CD4-positive, alpha-beta T cell treated with Interferon alpha-2 for 1 hour (primary cell): ENCODE measurements at places on chromosomes 7 and 10.

DNA sequence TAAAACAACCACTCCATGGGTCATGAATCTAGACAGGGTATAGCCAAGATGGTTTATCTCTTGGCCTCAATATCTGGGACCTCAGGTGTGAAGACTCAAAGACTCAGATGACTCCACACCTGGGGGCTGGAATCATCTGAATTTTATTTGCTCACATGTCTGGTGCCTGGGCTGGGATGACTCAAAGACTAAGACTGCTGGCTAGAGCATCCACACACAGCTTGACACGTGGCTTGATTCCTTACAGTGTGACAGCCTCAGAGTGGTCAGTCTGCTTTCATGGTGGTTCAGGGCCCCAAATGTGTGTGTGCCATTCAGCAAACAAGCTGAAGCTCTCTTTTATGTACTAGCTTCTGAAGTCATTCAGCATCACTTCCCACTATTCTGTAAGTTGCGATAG, 333.7 kb downstream of the RNLS start:
- DNase-seq: no peak

DNA sequence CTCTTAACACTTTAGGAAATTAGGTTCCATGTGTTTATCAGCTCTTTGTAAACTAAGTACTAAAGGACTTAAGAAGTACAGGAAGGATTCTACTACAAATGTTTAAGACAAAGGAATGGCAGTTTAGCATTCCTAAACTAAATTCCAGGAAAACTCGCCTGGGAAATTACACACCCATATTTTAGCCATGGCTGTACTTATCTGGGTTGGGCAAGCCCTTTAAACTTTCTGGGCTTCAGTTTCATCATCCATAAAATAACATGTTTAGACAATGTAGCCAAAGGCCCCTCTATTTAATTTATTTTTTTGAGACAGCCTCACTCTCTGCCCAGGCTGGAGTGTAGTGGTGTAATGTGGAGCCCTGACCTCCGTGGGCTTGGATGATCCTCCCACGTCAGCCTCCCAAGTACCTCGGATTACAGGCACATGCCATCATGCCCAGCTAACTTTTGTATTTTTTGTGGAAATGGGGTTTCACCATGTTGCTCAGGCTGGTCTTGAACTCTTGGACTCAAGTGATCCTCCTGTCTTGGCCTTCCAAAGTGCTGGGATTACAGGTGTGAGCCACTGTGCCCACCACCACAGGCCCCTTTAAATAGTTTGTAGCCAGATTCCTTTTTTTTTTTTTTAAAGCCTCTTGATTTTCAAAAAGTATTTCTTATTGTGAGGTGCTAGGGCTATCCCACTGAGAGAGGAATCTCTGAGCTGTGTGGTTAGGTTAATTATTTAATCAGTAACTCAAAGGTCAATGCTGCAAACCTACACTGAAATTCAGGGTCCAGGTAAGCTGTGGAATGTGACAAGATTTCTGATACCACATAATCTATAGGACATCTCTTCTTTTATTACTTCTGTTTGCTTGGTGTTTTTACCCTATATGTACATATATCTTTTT, 32.1 kb downstream of the TMEM60 start:
- DNase-seq: no peak

DNA sequence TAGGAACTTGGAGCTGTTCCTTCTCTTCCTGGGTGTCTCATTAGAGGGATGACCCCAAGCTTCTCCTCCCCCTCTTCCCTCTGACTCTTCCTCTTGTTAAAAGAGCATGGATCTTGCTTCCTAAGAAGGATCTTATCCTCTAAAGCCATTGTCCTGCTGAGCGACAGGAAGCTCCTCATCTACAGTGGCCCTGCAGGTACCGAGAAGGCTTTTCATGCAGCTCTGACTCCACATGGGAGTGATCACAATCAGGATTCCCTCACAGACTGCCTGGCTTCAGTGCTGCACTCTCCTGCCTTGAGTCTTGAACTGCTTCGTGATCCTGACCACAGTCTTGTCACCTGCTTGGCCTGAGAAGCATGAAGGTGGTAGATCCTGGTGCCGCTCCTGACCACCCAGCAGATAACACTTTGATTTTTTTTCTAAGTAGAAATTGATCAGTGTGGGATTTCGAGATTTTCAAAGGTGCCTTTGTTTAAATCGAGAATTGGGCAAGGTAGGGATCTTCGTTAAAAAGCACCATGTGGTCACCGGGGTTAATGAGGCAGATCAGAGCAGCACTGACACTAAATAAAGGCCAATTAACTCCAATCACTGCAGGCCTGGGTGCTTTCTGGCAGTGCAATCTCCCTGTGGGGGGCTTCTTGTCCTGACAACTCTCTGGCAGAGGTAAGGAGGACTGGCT, 376.4 kb downstream of the NRG3 start:
- no peak for DNase-seq

DNA sequence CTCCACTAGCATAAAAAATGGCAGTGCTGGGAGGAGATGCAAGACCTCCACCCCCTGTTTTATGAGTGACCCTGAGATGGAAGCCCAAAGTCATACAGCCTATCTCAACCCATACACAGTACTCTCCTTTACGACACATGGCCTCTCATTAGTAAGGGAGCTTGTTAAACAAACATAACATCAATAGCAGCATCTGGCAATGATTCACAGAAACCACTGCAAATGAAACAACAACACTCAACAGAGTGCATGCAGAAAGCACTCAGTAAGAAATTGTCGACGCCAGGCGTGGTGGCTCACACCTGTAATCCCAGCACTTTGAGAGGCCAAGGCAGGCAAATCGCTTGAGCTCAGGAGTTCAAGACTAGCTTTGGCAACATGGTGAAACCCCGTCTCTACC, 27.5 kb upstream of the FIGNL1 start:
- no peak for DNase-seq

GRCh38 chr10:44465401-44466115, 80.7 kb upstream of the CXCL12 start:
- DNase-seq: no peak

GRCh38 chr7:158751751-158752150, 47.1 kb upstream of the NCAPG2 start:
- no peak for DNase-seq

DNA sequence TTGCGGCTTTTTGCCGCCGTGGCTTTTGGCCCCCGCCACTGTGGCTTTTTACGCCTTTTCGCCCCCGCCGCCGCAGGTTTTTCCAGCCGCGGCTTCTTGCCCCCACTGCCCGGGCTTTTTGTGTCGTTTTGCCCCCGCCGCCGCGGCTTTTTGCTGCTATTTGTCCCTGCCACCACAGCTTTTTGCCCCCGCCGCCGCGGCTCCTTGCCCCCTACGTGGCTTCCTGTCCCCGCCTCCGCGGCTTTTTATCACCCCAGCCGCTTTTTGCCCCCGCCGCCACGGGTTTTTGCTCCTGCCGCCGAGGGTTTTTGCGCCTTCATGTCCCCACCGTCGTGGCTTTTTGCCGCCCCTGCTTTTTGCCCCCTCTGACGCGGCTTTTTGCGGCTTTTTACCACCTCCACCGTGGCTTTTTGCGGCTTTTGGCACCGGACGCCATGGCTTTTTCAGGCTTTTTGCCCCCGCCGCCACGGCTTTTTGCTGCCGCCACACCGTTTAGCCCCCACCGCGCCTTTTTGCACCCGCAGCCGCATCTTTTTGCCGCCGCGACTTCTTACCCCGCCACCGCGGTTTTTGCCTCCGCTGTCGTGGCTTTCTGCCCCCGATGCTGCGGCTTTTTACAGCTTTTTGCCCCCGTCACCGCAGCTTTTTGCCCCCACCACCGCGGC, 637.0 kb downstream of the ZNF716 start:
- DNase-seq: no peak

DNA sequence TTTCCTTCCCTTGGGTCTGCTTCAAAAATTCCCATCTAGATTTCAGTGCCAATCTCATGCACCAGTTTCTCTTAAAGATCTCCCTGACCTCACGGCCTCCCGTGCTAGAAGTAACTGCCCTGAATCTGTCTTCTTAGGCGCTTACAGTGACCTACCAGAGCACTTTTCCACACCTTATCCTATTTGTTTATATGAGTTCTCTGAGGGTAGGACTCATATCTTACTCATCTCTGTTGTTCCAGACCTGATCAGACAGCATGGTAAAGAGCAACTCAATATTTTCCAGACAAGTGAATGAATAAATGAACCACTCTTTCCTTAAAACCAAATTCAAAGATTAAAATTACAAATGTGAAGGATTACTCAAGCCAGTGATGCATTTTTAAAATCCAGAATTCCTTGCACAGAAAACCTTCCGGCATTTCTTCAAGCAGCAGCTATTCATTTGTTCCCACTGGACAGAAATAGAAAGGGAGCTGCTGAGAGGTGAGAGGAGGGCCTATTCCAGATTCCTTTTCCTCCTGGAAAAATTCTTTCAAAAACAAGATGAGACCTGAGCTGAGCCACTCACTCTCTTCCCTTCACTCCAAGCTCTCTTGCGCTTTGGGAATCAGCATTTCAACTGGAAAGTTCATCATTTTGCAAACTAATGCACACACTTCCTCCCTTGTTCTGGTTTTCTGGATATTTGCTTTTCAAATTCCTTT, 94.6 kb downstream of the ELMO1 start:
- DNase-seq: no peak

- no peak for DNase-seq
Measured at GRCh38 chr10:8158193-8159071, 103.9 kb downstream of the GATA3 start.

- no peak for DNase-seq
Measured at GRCh38 chr7:142036384-142036783, 40.7 kb downstream of the MGAM start.

GRCh38 chr7:2031451-2031845, 201.3 kb downstream of the MAD1L1 start:
- DNase-seq: peak; percentile 1

DNA sequence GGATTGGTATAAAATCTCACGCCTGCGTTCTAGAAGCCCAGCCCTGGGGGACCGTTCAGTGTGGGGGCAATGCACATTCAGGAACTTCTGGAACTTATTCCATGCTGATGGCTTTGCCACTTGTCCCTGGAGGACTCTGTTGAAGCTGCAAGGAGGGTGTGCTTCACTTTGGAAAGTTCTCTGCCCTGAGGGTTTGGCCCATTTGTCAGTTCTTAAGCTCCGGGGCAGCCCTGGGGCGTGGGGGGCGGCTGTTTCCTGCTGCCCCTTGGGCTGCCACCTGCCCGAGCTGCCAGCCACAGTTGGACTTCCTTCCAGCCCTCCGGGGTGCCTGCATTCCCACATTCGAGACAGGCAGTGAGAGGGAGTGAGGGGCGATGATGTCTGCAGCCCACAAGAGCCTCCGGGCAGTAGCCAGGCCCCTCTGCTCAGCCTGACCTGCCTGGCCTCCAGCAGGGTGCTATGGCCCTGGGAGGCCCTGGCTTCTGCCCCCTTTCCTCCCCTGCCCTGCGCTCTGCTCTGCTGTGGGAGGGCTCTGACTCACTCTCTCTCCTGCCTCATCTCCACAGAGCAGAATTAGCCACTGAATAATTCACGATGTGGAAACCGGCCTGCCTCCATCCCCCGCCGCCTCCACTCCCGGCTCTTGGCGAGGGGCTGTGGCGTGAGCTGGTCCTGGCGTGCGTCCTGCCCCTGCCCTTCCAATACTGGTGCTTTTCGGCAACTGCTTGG, 1.9 kb downstream of the TTYH3 start:
- peak; percentile 35 for DNase-seq

- DNase-seq: peak; percentile 38
Measured at GRCh38 chr7:1920266-1920681, 250.2 kb downstream of the ELFN1 start.

GRCh38 chr10:95542330-95542729, 18.8 kb downstream of the SORBS1 start:
- DNase-seq: no peak

DNA sequence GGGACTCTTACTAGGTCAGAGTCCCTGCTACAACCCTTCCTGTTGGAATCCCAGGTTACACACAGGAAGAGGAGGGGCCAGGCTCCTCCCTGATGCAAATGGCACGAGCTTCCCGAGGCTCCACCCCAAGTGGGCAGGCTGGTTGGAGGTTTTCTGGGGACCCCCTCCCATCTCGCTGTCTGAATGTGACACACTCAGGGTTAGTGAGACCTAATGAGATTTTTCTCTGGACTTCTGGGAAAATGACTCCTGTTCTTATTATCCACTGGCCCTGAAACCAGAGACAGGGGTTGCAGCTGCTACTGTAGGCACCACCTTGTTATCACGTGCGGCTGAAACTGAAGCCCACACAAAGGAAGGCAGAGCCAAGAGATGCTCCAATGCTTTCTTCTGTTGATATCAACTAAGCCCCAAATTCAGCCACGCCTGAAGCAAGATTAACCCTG, 103.3 kb downstream of the FAM107B start:
- DNase-seq: no peak

DNA sequence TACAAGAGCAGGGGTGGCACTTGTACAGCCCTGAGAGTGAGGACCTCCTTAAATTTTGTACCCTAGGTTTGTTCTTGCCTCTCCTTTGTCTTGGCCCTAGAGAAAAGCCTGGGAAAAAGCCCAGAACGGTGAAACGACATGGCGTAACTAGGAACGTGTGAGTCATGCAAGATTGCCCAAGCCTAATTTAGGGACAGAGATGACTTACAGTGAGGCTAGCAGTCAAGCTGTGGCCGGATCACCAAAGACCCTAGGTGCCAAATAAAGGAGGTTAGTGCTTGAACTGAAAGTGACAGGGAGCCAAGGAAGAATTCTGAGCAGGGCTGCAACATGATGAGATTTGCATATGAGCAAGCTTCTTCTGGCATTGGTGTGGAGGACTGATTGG, 25.1 kb downstream of the TBXAS1 start:
- DNase-seq: no peak

DNA sequence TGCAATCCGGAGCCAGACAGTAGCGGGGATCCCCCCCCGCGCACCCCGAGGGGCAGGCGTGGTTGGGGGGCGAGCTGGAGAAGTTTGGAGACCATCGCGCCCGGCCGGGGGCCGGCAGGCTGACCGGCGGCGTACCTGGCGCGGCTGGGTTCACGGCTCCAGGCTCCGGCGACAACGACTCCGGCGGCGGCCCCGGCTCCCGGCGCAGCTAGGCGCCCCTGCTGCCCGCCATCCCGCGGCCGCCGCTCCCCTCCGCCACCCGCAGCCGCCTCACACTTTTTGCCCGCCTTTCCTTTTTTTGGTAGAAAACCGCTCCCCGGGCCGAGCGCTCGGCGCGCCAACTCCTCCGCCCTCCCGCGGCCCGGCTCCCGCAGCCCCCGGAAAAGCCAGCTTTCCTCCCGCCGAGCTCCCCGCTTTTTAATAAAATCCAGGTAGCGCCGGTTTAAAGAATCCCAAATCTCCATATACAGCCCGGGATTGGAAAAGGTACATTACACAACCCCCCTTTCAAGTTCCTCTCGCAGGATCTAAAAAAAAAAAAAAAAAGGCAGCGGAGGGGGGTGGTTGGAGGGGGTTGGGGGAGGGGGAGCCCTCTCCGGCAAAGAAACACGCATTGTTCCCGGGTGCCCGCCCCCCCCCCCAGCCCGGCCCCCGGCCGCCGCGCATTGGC, at the start of gene TNRC18:
Gene TNRC18 (minus strand): TSS at position 529 of the 670 bp plus-strand sequence. CDS start 2,588 bp downstream, outside the sequence.
- peak; percentile 27 for DNase-seq
